ENCODE measurements at places on chromosomes 6 and 20. TPM values are rescaled to one million over a fixed set of nuclear protein-coding genes. Genes with fewer than 3 reads are reported as not detected.

DNA sequence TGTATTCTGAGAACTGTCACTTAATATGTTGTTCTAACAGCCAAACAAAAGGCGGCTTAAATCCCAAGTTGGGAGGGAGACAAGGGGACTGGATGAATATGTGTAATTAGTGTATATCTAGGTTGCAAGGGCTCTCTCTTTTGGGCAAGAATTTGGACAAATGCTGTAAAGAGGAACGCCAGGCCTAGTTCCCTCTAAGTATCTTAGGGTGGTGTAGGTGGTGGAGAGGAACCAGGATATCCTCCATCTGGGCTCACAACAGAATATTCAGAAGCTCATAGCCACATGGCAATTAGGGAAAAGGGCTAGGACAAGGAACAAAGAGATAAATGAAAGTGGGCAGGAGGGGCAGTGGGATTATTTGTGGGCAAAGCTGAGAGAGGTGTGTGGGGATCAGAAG, 149.5 kb downstream of the LRFN2 start:
- H3K36me3 ChIP-seq: no peaks in the 10 kb centered on the region
- DNase-seq: no peak
- H3K4me1 ChIP-seq: no peaks in the 10 kb centered on the region
- no peak overlapping the region for H3K27ac ChIP-seq

Gene TUBB1
- total RNA-seq: 0.26 TPM

- no peaks in the 10 kb centered on the region for H3K36me3 ChIP-seq
- H3K27ac ChIP-seq: no peak overlapping the region
- no peak overlapping the region for H3K4me3 ChIP-seq
- no peaks in the 10 kb centered on the region for H3K4me1 ChIP-seq
- no peaks in the 10 kb centered on the region for H3K27me3 ChIP-seq
Measured at GRCh38 chr20:43096931-43097260, 92.8 kb downstream of the PTPRT start.

Gene ARFGEF3
- total RNA-seq: 0.88 TPM

DNA sequence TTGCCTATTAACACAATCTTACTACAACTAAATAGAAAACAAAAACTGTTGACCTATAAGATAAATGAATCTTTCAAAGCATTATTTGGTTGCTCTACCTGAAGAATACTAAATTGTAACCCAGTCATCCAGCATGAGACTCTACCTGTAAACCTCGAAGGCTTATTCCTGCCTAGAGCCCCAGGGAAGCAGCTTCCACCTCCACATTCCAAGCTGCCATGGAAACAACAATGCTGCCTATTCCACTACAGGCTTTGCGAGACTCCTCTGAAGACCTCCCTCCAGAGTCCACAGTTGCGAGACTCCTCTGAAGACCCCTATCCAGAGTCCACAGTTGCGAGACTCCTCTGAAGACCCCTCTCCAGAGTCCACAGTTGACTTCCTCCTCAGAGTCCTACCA, 15.7 kb downstream of the GMDS start:
- no peak overlapping the region for H3K4me3 ChIP-seq
- H3K36me3 ChIP-seq: no peaks in the 10 kb centered on the region
- no peaks in the 10 kb centered on the region for H3K4me1 ChIP-seq
- no peak overlapping the region for H3K27ac ChIP-seq
- DNase-seq: no peak

- no peaks in the 10 kb centered on the region for H3K4me1 ChIP-seq
- no peaks in the 10 kb centered on the region for H3K27me3 ChIP-seq
- H3K27ac ChIP-seq: peak overlapping the region; percentile 28
- no peaks in the 10 kb centered on the region for H3K36me3 ChIP-seq
- no peak overlapping the region for H3K4me3 ChIP-seq
Measured at GRCh38 chr6:139037490-139037889, 8.9 kb downstream of the ABRACL start.

Gene TMEM14A
- total RNA-seq: 65.0 TPM

DNA sequence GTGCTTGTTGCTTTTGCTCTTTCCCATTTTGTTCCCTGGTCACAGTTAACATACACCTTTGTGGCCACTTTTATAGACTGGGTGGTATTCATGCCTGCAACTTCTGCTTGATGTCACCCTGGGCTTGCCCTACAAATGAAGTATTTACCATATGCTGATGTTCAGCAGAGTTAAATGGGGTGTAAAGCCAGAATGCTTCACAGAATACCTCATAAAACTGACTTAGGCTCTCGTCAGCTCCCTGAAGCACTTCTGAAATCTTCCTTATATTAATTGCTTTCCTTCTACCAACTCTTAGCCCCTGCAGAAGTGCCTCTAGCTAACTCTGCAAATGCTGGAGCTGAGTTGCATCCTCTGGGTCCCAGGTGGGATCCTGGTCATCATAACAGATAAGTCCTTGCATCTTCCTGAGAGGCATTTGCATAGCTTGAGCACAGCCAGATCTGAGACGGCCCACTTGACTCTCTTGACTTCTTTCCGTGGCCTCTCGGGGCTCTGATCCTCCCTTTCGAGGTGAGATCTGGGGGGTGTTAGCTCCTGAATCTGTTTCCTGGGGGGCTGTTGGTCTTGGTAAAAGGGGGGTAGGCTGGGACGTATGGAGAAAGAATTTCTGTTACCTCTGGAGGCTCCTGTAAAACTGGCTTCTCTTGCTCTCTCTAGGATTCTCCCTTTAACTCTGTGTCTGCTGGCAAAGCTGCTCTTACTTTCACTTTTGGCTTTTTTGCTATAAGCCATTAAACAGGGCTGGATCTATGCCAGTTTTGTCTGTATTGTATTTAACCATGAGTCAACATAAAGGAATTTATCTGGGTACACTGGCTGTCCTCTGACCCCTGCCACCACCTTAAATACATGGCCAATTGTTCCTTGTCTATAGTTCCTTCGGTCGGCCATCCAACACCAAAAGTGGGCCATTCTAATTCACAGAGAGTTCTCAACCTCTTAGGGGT, 223.0 kb upstream of the SYNCRIP start:
- peak overlapping the region; percentile 86 for H3K27ac ChIP-seq
- peak overlapping the region; percentile 42 for H3K4me3 ChIP-seq
- H3K27me3 ChIP-seq: no peaks in the 10 kb centered on the region
- no peaks in the 10 kb centered on the region for H3K4me1 ChIP-seq

GRCh38 chr20:49377326-49377725, 99.5 kb upstream of the ZNFX1 start:
- no peak overlapping the region for H3K4me3 ChIP-seq
- H3K27ac ChIP-seq: no peak overlapping the region
- no peaks in the 10 kb centered on the region for H3K27me3 ChIP-seq
- no peak for DNase-seq
- H3K36me3 ChIP-seq: no peaks in the 10 kb centered on the region
- H3K4me1 ChIP-seq: peaks cover 5% of the 10 kb centered on the region

GRCh38 chr6:1596088-1596852, 13.4 kb upstream of the FOXC1 start:
- no peaks in the 10 kb centered on the region for H3K36me3 ChIP-seq
- peak; percentile 57 for DNase-seq
- no peak overlapping the region for H3K4me3 ChIP-seq
- H3K4me1 ChIP-seq: no peaks in the 10 kb centered on the region
